Panc1 (cell line): ENCODE measurements at places on chromosomes 12 and 14.

GRCh38 chr12:109932878-109933503, 32.9 kb downstream of the TCHP start:
- H3K4me3 ChIP-seq = no peak overlapping the region
- no peak overlapping the region for H3K27ac ChIP-seq
- H3K4me1 ChIP-seq = no peaks in the 10 kb centered on the region
- H3K36me3 ChIP-seq = peaks cover 10% of the 10 kb centered on the region
- no peak for DNase-seq

DNA sequence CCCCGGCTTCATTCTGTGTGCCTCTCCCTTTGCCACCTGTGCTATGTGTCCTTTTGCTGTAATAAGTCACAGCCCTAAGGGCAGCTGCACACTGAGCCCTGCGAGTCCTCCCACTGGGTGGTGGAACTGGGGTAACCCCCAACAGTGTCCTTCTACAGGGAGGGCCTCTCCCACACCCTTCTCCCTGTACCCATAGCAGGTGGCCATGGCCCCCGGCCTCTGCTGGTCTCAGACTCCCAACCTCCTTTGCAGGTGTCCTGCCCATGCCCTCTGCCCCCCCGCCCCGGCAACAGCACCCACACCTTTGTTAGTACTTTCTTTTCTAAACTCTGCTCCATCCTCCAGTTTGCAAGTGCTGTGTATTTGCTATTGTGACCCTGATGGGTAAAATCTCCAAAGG, 171.8 kb downstream of the PIWIL1 start:
- H3K27me3 ChIP-seq = no peaks in the 10 kb centered on the region; the same call in 1 of the 2 replicates
- no peak overlapping the region for H3K4me3 ChIP-seq
- no peaks in the 10 kb centered on the region for H3K36me3 ChIP-seq
- H3K27ac ChIP-seq = no peak overlapping the region

GRCh38 chr12:130514149-130514551, 176.5 kb downstream of the PIWIL1 start:
- DNase-seq = no peak
- no peak overlapping the region for H3K27ac ChIP-seq
- no peaks in the 10 kb centered on the region; the same call in 1 of the 2 replicates for H3K27me3 ChIP-seq

DNA sequence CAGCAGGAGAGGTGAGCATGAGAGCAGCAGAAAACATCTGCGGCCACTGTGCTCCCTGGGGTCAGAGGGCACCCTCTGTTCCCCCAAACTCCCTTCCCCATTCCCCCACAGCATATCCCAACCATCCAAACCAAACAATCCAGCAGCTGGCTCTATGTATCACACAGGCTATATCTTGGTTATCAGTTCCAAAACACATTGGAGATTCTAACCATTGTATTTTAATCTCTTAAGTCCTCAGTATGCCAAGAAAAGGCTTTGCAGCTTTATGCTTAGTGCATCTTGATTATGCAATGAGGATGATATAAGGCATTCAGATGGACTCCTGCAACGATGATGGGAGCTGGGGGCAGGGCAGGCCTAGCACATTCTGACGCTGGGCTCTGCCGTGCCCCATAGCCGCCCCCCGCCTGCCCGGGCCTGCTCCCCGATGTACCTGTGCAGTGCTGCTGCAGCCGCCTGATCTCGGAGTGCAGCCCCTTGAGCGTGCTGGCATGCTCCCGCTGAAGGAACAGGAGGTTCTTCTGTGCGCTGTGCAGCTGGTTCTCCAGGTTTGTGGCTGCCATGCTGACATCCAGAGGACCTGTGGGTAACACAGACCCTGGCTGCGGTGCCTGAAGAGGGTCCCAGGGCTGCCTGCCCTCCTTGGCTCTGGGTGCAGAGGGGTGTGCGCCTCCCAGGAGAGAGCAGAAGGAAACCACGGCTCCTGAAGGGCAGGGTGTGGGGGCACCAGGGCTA, 29.6 kb downstream of the CCDC92 start:
- no peaks in the 10 kb centered on the region for H3K27me3 ChIP-seq
- no peaks in the 10 kb centered on the region; the same call in 1 of the 2 replicates for H3K36me3 ChIP-seq
- H3K4me1 ChIP-seq = no peaks in the 10 kb centered on the region
- no peak overlapping the region for H3K4me3 ChIP-seq
- H3K27ac ChIP-seq = no peak overlapping the region
- DNase-seq = no peak

DNA sequence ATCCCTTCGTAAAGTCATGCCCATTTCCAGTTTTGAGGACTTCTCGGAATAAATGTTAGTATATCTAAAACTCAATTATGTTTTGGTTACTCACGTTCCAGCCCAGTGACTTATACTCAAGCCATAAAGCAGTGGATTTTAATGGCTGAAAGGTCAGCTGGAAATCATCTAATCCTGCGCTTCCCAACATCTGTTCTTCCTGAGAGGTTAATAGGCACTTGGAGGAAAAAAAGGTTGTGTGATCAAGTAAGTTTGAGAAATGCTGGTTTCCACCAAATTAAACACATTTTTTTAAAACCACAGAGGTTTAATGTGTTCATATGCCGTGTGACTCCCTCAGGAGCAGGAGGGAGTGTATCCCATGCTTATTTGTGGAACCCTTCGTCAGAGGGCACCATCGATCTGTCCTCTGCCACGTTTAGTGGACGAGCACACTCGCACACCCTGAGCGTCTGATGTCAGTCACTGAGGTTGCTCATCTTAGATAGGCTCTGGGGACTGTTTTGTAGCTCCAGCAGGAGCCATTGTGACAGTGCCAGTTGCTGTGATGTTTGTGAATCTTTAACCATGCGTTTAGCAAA, 41.4 kb downstream of the FBXL14 start:
- H3K36me3 ChIP-seq = no peaks in the 10 kb centered on the region
- H3K27ac ChIP-seq = 0 out of 2 replicates have a peak overlapping the region, but pooled peaks have one; percentile 23
- DNase-seq = no peak
- H3K4me1 ChIP-seq = peaks cover 9% of the 10 kb centered on the region

DNA sequence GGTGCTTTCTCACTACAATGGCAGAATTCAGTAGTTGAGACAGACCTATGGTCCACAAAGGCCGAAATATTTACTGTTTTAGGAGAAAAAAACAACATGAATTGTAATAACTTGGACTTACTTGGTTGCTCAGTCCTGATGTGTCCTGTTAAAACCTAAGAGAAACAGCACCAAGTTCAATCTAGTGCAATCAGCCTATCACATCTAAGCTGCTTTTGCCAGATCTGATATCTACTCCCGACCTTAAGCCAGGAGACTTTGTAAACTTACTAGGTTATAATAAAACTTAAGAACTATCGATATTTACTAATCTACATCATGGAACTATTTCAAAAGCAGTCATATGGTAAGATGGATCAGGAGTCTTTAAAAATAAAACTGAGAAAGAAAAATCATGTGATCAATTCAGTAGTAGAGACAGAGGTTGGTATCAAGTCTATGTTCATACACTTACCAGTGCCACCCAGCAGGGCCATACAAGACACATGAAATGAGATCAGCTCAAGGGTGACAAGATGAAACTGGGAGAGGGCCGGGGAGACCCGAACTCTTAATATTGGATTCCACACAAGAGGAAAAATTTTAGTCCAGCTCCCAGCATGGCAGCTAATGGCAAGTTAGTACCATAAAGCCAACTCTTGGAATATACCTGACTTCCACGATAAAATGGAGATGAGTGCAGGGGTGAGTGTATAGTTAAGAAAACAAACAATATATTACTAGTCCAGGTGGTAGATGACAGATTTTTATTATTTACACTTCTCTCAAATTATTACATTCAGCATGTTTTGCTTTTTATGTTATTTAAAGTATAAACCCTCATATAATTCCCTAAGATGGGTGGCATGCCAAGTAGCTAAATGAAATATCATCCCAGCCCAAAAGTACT, 27.5 kb downstream of the NUDT4 start:
- H3K27me3 ChIP-seq = no peaks in the 10 kb centered on the region
- peaks cover 2% of the 10 kb centered on the region; the same call in 1 of the 2 replicates for H3K4me1 ChIP-seq
- H3K36me3 ChIP-seq = peaks cover 6% of the 10 kb centered on the region; the same call in 1 of the 2 replicates
- no peak for DNase-seq
- no peak overlapping the region for H3K27ac ChIP-seq

DNA sequence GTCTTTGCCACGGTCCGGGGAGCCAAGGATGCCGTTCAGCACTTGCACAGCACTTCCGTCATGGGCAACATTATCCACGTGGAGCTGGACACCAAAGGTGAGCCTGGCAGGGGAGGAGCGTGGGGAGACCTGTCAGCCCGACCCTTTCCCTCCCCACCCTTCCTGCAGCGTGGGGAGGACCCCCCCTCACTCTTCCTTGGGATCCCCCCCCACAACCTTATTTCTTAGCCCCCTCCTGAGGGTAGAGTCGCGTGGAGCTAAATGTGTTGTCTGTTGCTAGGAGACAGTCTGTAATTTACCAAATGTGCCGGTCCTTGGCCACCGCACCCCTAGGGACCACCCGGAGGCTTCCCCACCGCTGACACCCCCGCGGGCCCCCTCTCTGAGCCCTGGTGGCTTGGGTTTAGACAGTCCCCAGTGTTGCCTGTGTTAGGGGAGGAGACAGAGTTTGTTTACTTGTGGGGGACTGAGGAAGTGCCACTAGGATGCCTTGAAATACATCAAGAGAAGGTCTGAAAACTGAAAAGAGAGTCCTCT, 2.3 kb downstream of the SETD1B start:
- peak overlapping the region; percentile 55 for H3K4me3 ChIP-seq
- DNase-seq = no peak
- peak overlapping the region; percentile 88 for H3K27ac ChIP-seq

DNA sequence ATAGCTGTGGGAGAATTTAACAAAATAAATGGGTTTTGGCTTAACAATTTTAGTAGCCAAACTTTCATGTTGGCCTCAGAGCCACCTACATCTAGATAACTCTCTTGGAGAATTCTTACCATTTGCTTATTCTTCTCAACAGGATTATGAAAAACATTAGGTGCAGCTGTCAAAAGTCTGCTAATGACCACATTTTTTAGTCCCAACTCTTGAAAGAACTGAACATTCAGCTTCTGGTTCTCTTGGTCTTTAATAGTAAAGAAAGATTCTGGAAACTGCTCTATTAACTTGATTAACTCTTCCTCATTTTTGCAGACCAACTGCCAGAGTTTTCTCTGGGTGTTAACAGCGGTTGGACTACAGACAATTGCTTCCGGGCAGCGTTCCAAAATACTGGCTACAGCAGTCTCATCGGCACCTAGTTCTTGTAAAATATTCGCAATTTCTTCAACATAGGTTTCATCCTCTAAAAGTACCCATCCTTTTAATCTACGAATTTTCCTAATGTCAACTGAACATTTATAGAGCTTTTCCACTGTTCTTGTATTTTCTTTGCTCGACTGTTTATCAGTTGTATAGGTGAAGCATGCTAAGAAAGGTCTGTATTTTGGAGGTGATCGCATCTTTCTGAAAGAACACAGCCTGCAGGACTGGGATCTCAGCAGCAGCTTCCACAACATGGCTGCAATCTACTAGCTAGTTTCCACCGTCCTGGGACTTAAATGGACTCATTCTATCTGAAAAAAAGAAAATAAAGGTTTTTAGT, 8.7 kb downstream of the MTERF2 start:
- no peak overlapping the region for H3K4me3 ChIP-seq
- no peaks in the 10 kb centered on the region for H3K27me3 ChIP-seq
- no peak overlapping the region for H3K27ac ChIP-seq
- H3K36me3 ChIP-seq = no peaks in the 10 kb centered on the region; the same call in 1 of the 2 replicates
- peaks cover 10% of the 10 kb centered on the region for H3K4me1 ChIP-seq
- no peak for DNase-seq

- peaks cover 5% of the 10 kb centered on the region for H3K4me1 ChIP-seq
- no peaks in the 10 kb centered on the region for H3K27me3 ChIP-seq
Observed at GRCh38 chr14:101736071-101736470, 25.4 kb upstream of the PPP2R5C start.

GRCh38 chr12:72286526-72286925, 14.4 kb downstream of the TRHDE start:
- H3K36me3 ChIP-seq = no peaks in the 10 kb centered on the region
- no peak for DNase-seq
- no peaks in the 10 kb centered on the region for H3K27me3 ChIP-seq
- H3K4me3 ChIP-seq = no peak overlapping the region

- H3K27ac ChIP-seq = no peak overlapping the region
- no peak overlapping the region for H3K4me3 ChIP-seq
- no peaks in the 10 kb centered on the region for H3K36me3 ChIP-seq
- H3K27me3 ChIP-seq = no peaks in the 10 kb centered on the region
- DNase-seq = no peak
Observed at GRCh38 chr14:24317141-24317928, 6.0 kb downstream of the LTB4R start.

DNA sequence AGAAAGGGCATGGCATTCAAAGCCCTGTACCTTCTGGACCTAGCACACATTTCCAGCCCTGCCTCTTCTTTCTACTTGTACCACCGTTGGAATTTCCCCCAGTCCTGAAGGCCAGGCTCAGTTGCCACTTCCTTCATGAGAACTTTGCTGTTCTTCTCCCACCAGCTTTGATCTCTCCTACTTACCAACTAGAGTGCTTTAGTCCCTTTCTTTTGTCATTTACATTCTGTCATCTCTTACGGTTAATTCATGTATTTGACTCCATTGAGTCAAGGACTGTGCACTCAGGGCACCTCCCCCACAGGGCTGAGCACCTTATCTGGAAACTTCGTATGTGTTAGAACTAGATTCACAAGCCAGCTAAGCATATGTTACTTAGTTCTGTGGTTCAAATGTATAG, 26.3 kb downstream of the BICDL1 start:
- no peaks in the 10 kb centered on the region for H3K27me3 ChIP-seq
- DNase-seq = no peak
- H3K27ac ChIP-seq = no peak overlapping the region
- H3K4me1 ChIP-seq = peaks cover 20% of the 10 kb centered on the region

DNA sequence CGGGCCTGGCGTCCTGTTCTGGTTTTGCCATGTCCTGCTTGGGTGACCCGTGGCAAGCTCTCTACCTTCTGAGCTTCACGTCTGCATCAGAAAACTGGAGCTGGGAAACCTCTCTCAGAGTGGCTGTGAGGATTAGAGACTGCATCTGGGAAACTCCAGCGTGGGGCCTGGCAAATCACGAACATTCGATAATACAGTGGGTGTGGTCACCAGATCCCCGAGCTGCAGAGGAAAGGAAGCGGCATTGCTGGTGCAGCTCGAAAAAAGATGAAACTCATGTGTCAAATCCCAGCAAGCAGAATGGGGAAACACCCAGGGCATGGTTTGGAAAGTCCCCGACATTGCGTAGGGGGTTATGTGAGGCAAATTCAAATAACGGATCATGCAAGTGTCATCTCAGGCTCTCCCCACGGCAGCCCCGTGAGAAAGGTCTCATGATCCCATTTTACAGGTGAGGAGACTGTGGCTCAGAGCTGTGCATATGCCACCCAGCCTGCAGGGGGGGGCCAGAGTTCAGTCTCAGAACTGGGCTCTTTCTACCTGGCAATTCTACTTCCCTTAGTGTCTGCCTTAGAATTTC, 98.1 kb upstream of the VRK1 start:
- DNase-seq = no peak
- no peaks in the 10 kb centered on the region for H3K4me1 ChIP-seq
- H3K27ac ChIP-seq = no peak overlapping the region
- no peaks in the 10 kb centered on the region for H3K27me3 ChIP-seq
- H3K4me3 ChIP-seq = no peak overlapping the region

GRCh38 chr12:112013601-112014402, 576 bp downstream of the ERP29 start:
- peaks cover 14% of the 10 kb centered on the region for H3K4me1 ChIP-seq
- H3K27me3 ChIP-seq = no peaks in the 10 kb centered on the region
- no peak for DNase-seq
- H3K36me3 ChIP-seq = peaks cover 3% of the 10 kb centered on the region; the same call in 1 of the 2 replicates
- peak overlapping the region; percentile 92 for H3K27ac ChIP-seq
